Left kidney (tissue), 8 donors: ENCODE measurements at places on chromosomes 5 and 9. TPM values are rescaled to one million over a fixed set of nuclear protein-coding genes. Genes with fewer than 3 reads are reported as not detected.

GRCh38 chr9:89549031-89549644, 51.2 kb upstream of the SEMA4D start:
- peak; percentile 69 for DNase-seq

NR4A3 gene
- 0.18 TPM for polyA plus RNA-seq

DNA sequence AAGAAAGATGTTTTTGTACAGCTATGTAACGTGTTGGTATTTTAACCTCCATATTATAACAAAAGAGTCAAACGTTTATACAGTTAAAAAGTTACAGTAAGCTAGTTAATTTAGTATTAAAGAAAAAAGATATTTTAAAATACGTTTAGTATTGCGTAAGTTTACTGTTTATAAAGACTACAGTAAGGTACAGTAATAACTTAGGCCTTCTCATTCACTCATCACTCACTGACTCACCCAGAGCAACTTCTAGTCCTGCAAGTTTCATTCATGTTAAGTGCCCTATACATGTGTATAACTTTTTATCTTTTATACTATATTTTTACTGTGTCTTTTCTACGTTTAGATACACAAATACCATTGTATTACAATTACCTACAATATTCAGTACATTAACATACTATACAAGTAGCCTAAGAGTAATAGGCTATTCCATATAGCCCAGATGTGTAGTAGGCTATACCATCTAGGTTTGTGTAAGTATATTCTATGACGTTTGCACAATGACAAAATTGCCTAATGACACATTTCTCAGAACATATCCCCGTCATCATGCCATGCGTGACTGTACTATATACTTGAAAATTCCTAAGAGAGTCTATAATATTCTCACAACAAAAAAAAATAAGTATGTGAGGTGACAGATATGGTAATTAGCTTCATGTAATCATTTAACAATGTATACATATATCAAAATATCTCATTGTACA, 33.8 kb downstream of the ERP44 start:
- no peak for DNase-seq

LIFR gene
- 87.7 TPM for polyA plus RNA-seq

DNA sequence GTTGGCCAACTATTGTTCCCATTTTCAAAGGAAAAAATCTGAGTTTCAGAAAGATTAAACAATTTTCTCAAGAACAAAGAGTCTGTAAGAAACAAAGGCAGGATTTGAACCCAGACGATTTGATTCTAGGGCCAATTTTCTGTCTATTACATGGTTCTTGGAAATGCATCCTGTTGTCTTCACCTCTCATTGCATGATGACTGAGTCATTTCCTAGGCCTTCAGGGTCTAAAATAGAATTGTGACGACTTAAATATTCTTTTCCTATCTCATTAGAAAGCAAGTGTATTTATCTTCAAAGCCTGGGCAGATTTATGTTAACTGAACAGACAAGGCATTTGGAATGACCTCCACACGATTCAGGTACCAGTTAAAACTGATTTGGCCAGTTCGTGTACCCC, 512.9 kb downstream of the NTRK2 start:
- no peak for DNase-seq

TSPAN17 gene
- polyA plus RNA-seq, result 29.3 TPM

DNA sequence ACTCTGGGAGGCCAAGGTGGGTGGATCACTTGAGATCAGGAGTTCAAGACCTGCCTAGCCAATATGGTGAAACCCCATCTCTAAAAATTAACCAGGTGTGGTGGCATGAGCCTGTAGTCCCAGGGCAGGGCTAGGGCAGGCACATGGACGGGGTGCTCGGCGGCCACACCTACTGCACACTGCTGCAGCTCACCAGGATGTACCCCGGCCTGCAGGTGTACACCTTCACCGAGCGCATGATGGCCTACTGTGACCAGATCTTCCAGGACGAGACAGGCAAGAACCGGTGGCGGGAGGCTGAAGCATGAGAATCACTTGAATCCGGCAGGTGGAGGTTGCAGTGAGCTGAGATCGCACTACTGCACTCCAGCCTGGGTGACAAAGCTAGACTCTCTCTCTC, 3.2 kb downstream of the ST6GALNAC4 start:
- no peak for DNase-seq

GRCh38 chr9:77663754-77664153, 15.6 kb upstream of the GNA14 start:
- DNase-seq, result no peak

DNA sequence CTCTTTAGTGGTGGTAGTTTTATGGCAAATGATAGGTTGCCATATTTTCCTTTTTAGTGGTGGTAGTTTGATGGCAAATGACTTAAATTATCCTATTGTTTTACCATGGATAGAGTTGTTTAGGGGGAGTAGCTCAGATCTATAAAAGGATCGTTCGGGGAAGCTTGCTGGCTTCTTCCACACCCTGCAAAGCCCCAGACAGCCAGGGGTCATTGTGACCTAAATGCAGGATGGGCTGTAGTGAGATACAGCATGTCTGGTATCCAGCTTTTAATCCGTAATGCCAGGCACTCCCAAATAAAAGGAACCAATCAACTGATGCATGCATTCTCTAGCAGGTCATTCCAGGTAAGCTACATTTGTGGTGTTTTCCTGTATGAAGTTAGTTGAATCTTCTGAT, 67.1 kb downstream of the PRR16 start:
- DNase-seq, result no peak

GRCh38 chr5:178368716-178369300, 136.2 kb upstream of the PHYKPL start:
- no peak for DNase-seq

DNA sequence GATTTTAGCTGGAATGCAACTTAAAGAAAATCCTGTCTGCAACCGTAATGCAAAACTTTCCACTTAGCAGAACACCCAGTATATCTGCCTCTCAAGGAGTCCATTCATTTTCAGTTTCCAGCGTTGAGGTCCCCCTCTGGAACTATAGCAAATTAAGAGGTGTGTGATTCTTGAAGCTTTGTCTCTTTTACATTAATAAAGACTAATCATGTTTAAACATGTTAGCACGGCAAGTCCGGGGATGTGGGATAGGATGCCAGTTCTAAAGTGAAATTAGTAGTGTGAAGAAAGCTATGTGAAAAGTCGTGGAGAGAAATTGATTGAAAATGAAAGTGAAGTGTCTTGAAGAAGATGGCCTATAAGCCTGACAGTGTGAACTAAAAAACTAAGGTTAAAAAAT, 429.1 kb downstream of the NR2F1-AS1 start:
- no peak for DNase-seq

HMMR gene
- polyA plus RNA-seq, result 30.0 TPM

DNA sequence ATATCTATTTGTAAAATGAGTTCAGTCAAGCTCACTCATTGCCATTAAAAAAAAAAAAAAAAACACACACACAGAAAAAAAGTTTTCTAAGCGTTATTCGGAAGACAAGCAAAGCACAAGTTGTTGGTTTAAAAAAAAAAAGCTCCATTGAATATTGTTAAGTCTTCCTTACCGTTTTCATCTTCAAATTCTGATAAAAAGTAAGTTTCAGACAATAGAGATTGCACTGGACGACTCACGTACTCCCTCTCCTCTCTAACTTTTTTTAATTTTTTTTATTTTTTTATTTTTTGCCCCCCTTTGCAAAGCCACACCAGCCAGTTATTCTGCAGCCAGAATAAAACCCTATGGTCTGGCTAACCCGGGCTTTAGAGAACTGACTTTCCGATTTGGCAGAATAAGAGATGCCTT, 544 bp downstream of the ADAMTS6 start:
- peak; percentile 26 for DNase-seq

DNA sequence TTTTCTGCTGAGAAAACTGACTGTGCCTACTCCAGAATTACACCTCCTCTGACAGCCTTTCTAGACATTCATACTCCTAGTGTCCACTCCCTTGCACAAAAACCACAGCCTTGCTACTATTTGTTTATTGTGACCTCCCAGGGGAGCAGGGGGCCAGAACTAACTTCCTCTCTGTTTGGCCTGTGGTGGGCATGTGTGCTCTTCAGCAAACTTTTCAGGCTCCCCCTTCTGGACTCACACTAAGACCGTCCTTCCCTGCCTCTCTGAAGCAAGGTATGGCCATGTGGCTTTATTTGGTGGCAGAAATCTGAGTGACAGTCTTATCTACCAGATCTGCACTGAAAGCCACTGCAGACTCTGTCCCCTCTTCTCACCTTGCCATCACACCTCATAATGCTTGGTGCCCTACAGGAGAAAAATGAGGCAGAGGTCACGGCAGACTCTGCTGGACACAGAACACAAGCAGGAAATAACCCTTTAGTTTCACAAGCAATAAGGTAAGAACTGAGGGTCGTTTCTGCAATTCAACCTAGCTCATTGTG, 28.2 kb downstream of the LIFR start:
- DNase-seq, result no peak

NRG2 gene
- polyA plus RNA-seq, result 0.88 TPM

- DNase-seq, result no peak
Observed at GRCh38 chr5:95840956-95841705, 18.6 kb upstream of the GLRX start.

GRCh38 chr9:137449931-137450538, 8.9 kb upstream of the ENTPD8 start:
- no peak for DNase-seq

GRCh38 chr9:78235256-78235761, 566 bp upstream of the CEP78 start:
- peak; percentile 24 for DNase-seq

GRCh38 chr5:179974946-179975712, 67.4 kb upstream of the TBC1D9B start:
- DNase-seq, result peak; percentile 34

CKMT2 gene
- 10.3 TPM for polyA plus RNA-seq

DNA sequence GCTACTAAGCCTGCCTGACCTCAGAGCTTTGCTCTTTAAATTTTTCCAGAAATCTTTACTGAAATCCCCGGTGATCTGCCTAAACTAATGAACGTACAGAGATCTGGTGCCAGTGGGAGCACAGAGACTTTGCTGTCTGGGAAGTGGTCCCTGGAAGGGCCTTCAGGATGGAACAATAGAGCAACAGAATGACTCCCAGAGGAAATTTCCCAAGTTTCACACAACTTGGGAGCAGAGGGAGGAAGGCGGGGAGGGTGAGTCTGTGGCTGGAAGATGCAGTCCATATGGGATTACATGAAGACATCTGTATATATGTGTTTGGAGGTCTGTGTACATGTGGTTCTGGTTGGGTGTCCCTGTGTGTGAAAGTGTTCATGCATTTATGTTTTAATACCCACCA, 638.3 kb downstream of the CCDC171 start:
- no peak for DNase-seq

GRCh38 chr9:16532681-16533450, 337.6 kb downstream of the BNC2 start:
- DNase-seq, result no peak

- DNase-seq, result peak; percentile 93
Observed at GRCh38 chr9:32572900-32573523, at the start of gene NDUFB6. NDUFB6 (minus strand) TSS chr9:32573159; CDS start chr9:32573060, 99 bp downstream.

DNA sequence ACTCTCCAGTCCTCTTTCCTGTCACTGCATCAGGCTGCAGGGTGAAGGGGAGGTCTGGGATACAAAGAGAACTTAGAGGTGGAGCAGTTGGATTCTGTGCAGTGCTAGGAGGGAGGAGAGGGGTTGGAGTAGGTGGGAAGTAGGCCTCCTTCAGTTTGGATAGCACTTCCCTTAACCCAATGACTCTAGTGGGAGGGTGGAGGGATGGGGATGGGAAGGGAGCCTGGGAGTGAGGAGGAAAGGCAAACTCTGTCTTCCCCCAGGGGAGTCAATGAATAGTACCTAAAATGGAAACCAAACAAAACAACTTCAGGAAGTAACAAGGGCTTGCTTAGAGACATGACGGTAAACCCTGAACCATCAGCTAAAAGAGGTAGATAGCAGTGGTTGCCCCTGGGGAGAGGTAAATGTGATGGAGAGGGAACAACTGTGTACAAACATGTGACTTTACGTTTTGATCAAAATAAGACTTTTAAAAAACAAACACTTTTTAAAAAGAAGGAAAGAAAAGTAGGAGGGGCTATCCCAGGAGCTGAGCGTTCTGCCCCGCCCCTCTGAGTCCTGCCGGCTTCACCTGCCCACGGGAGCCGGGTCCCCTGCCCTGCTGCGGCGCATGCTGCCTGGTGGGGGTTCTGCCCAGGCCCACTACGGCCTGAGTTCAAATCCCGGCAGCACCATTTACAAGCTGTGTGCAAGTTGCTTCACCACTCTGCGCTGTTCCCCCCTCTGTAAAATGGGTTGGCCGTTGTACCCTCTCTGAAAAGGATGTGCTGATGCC, 30.9 kb downstream of the GSN start:
- DNase-seq, result peak; percentile 22

C9orf50 gene
- polyA plus RNA-seq, result 0.30 TPM

RICTOR gene
- 33.0 TPM for polyA plus RNA-seq

GRCh38 chr9:104960662-104961061, 32.7 kb upstream of the ABCA1 start:
- no peak for DNase-seq

DNA sequence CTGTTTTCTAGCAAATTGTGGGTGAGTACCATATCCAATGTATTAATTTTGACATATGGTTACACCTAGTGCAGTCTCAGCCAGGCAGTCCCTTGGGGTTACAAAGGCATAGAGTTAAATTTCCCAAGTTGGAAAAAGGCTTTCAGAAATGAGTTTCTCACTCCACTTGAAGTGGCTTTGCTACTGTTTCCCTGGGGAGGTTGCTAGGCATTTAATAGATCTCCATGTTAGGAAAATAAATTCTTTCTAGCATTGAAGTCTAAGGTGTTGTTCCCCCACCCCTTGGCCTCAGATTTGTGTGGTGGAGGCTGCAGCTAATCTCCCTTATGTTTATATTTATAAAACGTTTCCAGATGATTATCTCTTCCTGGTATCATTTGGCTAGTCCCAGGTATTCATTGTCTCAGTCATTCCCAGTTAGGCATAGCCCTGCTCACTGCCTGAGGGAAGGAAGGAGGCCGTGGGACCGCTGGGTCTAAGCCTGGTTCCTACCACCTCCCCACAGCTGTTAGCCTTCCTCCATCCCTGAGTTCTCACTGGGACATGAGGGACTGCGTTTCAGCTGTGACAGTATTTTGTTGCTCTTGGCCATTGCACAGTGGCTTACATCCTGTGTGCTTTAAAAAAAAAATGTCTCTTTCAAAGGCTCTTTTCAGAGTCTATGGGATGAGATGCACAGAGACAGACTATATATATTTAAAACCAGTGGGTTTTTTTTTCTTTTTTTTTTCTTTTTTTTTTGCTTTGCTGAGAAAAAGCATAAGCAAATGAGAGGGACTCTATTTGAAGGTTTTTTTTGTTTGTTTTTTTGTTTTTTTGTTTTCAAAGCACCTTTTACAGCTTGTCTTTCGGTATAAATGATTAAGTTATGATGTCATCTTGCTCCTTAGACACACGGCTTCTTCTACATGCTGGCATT, 121.5 kb downstream of the MAST4 start:
- DNase-seq, result peak; percentile 39

GRCh38 chr5:138656916-138657315, 81.7 kb upstream of the HSPA9 start:
- DNase-seq, result no peak
